ENCODE measurements at places on chromosomes 4 and X.

DNA sequence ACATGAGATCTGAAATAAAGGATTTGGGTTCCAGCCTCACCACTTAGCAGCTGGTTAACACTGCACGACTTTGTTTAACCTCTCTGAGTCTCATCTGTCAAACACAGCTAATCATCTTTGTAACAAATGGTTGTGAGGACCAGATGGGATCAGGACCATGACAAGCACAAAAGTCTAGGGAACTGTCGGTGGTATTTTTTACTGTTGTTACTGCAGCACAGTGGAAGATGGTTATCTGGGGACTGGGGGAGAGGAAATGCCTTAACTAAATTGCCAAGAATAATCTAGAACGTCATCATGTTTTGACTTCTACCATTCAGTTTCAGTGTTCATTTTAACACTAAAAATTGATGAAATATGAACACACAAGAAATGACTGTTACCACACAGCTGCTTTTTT lies 99.5 kb downstream of the ADGRA3 start:
- no peak for DNase-seq

- DNase-seq = no peak
Measured at GRCh38 chrX:18351784-18352183, 2.7 kb downstream of the SCML2 start.

DNA sequence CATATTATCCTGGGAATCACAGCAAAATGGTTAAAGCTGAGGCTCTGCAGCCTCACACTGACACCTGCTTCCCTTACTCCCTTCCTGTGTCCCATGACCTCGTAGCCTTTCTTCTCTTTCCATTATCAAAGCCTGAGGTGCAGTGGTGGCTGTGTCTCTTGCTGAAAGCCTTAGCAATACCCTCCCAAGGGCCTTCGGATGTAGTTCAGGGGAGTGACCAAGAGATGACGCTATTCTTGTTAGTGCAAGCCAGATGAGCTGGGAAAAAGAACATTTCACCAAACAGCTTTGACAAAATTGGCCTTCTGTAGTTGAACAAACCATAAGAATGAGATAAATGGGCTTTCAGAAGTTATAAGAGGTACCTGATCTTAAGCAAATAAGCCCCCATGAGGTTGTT lies 31.6 kb downstream of the SMIM10L2A start:
- DNase-seq = no peak

DNA sequence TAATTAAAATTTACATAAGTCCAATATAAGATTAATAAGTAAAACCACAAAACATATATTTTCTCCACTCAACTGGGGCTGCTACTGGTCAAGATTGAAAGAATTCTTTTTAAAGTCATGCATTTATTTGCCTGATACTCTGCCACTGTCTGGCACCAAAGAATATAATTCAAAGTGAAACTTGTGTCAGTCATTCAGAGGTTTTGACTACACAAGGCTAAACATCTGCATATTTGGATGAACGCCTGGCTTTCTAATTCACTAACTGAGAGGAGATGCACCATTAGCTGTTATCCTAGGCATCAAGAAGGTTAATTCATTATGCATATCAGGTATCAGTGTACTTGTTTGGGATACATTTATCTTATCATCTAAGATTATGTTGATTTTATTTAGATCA lies 598.5 kb downstream of the CENPC start:
- DNase-seq = no peak

- DNase-seq = no peak
Measured at GRCh38 chr4:121749225-121749624, 15.7 kb downstream of the SMIM43 start.
